ENCODE measurements at places on chromosomes 1 and 21.

DNA sequence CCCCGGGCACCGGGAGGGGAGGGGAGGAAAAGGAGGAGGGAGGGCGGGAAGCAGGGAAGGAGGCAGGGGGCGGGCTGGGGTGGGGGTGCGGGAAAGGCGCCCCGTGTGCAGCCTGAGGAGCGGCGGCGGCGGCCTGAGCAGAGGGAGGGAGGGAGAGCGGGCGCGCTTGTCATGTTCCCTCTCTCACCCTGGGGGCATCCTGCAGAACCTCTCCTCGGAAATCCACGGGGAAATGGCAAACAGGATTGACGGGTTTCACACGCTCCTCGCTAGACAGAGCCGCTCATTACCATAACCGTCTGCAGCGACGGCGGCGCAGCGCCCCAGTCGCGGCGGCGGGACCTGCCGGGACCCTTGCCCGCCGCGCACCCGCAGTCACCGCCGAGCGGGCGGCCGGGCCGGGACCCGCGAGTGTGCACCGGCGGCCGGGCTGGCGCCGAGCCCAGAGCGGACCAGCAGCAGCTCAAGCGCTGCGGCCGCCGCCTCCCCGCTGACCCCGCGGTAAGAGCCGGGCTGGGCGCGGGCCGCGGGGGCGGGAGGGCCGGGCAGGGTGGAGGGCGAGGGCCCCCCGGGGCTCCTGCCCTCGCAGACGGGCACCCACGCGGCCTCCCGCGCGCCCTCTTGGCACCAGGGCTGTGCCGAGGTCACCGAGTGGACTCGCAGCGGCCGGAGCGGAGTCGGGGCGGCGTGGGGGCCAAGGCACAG is at the start of gene SERTAD4:
Gene SERTAD4 (plus strand): TSS at position 286 of the 705 bp plus-strand sequence. CDS start 5,165 bp downstream, outside the sequence.
- no peak for DNase-seq

DNA sequence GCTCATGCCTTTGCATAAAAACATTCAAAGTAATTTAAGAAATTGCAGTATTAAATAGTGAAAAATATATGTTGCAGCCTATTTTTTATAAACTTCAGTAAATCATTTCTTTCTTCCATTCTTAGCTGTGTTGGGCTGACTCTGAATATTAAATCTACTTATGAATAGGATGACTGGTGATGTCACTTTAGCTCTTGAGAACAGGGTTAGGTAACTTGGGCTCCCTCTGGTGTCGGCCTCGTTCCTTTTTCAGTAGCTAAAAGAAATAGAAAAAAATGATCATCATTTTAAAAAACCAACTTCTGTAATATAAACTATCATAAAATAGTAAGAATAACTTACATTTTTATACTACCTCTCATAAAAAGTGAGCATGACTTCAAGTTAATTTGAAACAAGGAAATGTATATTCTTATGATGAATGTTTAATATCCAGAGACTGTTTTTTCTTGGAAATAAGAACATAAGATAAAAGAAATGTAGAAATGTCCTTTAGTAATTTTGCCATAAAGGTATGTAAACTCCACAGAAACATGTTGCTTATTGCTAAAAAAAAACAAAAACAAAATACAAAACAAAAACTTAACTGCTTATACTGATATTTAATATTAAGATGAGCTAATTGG is 26.8 kb upstream of the NCAM2 start:
- peak; percentile 54 for DNase-seq

- DNase-seq, result peak; percentile 24
These were observed 145.4 kb downstream of the SLC45A1 start for GRCh38 chr1:8463144-8463927.

DNA sequence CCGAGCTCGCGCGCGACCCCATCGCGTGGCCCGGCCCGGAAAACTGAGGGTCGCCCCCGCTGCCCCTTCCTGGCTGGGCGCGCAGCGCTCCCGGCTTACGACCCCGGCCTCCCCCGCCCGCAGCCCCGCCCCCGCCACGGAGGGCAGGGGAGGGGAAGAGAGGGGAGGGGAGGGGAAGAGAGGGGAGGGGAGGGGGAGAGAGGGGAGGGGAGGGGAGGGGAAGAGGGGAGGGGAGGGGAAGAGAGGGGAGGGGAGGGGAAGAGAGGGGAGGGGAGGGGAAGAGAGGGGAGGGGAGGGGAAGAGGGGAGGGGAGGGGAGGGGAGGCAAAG is 6.7 kb upstream of the ANKRD65 start:
- no peak for DNase-seq

DNA sequence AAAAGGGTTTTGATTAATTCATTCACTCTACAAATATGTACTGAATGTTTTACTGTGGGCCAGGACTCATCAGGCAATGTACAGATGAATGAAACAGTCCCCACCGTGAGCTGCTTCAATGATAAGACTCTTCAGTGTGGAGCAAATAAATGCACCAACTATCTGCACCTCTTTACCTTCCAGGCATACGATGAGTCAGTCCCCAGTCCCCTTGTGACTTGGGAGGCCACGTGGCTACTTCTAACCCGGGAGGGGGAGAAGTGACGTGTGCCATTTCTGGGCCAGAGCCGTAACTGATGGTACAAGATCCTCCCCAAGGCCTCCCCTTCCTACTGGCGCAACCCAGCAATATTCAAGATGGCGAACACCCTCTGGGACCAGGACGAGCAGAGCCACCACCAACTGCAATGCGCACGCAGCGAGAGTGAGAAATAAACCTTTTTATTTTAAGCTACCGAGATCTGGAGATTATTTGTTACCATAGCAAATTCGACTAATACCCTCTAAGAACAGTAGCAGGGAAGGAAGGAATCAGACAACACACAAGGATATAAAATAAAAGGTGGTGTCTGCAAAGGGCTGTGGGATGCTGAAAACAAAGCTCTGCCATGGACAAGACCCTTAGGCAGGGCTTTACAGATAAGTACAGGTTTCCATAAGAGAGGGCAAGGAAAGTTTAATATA is 74.5 kb downstream of the NPHP4 start:
- no peak for DNase-seq

GRCh38 chr1:197838836-197839235 is 63.6 kb upstream of the DENND1B start:
- no peak for DNase-seq

- DNase-seq, result peak; percentile 18
These were observed 55.9 kb downstream of the CDC7 start for GRCh38 chr1:91556556-91556955.

DNA sequence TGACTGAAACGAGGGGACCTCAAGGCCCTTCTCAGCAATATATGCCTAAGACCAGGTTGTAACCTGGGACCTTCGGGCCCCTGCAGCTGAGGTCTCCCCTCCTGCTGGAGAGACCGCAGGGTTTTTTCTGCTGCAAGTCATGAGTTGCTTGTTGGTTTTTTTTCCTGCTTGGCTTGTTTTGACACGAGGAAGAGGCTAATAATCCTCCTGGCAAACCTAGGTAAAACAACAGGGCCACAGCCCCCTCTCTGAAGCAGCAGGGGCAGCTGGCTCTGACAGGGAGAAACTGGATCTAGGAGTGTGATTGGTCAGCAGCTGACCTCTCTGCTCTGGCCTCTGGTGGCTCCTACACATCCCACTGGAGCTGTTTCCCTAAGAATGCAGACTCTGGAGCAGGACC is 69.0 kb downstream of the CD34 start:
- DNase-seq, result no peak

GRCh38 chr1:206834711-206835110 is 30.7 kb upstream of the IL20 start:
- DNase-seq, result no peak

DNA sequence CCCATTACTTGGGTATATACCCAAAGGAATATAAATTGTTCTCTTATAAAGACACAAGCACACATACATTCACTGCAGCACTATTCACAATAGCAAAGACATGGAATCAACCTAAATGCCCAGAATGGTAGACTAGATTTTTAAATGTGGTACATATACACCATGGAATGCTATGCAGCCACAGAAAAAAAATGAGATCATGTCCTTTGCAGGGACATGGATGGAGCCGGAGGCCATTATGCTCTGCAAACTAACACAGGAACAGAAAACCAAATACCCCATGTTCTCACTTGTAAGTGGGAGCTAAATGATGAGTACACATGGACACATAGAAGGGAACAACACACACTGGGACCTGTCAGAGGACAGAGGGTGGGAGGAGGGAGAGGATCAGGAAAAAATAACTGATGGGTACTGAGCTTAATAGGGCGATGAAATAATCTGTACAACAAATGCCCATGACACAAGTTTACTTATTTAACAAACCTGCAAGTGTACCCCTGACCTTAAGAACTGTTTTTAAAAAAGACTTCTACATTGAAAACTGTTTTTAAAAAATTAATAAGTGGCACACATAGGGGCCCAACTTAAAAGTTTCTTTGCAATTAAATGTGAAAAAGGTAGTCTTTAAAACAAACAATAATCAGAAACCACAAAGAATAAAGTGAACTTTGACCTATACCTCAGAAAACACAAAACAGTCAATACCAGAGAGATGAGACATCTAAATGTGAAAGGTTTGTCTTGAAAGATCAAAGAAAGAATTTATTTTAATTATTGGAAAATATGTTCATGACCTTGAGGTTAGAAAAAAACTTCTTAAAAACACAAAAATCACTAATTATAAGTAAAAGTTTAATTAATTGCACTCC is 75.2 kb downstream of the CDC42BPA start:
- DNase-seq, result no peak

DNA sequence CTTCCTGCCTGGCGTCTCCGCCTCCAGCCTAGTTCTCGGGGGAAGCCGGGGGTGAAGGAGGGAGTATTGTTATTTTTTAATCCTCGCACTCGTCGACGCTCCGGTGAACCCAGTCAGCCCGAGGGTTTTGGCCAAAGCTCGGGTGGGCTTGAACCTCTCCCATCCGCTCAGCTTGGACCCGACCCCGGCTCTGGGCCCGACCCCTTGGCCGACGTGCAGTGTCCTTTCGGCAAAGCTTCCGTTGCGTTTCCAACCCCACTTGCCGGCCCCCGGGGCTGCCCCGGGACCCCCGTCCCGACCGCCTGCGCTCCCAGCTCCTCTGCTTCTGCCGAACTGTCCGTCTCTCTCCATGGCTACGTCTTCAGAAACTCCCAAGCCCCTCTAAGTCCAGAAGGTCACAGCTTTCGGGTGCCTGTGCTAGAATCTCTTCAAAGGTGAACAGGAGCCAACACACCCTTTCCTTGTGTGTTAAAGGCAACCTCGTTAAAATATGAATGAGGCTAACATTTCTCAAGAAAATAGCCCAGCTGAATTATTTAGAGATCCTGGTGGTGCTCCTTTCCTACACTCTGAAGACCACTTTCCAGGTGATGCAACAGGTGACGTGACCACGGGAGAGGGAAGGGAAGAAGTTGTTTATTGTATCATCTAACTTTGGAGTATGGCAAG is 647 bp downstream of the DESI2 start:
- DNase-seq, result no peak

- DNase-seq, result no peak
These were observed 7.7 kb upstream of the MPZL1 start for GRCh38 chr1:167714098-167714438.

GRCh38 chr1:52209429-52209828 is 67.5 kb downstream of the ZFYVE9 start:
- DNase-seq, result no peak

DNA sequence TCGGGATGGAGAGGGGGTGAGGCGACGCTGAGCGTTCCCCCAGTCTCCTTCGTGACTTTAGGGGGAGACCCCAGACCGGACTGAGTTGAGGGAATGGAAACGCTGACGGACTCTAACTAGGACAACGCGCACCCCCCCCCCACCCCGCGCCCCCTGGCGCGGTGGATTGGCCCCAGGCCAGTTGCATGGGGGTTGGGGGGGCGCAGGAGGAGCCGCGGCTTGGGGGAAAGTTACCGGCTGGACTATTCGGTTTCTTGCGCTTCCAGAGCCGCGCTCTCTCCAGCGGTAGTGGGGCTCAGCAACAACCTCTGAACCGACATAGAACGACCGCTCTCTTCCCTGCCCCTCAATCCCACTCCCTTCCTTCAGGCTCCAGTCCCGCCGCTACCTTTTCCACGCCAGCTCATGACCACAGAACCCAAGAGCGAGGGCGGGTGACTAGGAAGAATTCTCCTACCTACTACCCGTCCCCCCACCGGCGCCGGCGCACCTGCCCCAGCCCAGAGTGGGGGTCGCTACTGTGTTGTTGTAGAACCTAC is 694 bp downstream of the ZBTB7B start:
- DNase-seq, result peak; percentile 51

GRCh38 chr21:37571442-37571841 is 204.9 kb downstream of the DYRK1A start:
- DNase-seq, result no peak

- no peak for DNase-seq
These were observed 111.8 kb downstream of the RPS6KC1 start for GRCh38 chr1:213162862-213163261.

GRCh38 chr21:39217356-39218081 is 34.3 kb upstream of the PSMG1 start:
- DNase-seq, result no peak

- DNase-seq, result no peak
These were observed 2.1 kb downstream of the ADORA1 start for GRCh38 chr1:203129501-203130231.

GRCh38 chr1:82706741-82707140 is 906.0 kb downstream of the ADGRL2 start:
- no peak for DNase-seq

DNA sequence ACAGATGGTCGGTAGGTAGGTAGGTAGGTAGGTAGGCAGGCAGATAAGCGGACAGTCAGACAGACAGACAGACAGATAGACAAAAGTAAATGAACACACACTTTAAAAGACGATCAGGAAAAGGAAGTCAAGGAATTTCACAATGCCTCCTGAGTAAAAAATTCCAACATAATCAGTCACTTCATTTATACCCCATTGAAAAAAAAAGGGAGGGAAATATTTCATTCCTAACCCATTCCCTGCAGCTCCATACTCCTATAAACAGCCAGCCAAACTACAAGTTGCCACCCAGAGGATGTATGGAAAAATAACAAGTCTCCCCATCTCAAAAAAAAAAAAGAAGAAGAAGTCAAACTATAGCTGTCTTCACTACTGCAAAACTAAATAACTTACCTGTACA is 43.4 kb downstream of the ZZZ3 start:
- no peak for DNase-seq

- no peak for DNase-seq
These were observed 654.1 kb downstream of the PTPRC start for GRCh38 chr1:199292896-199293295.

GRCh38 chr1:25885602-25886001 is 10.1 kb upstream of the PAQR7 start:
- DNase-seq, result no peak

GRCh38 chr1:204530932-204531331 is 14.7 kb downstream of the MDM4 start:
- no peak for DNase-seq

DNA sequence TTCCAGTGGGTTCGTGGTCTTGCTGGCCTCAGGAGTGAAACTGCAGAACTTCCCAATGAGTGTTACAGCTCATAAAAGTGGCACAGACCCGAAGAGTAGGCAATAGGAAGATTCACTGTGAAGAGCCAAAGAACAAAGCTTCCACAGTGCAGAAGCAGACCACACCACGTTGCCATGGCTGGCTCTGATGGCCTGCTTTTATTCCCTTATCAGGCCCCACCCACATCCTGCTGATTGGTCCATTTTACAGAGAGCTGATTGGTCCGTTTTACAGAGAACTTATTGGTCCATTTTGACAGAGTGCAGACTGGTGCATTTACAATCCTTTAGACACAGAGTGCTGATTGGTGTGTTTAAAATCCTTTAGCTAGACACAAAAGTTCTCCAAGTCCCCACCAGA is 131.4 kb upstream of the CHRM3 start:
- DNase-seq, result no peak
